Renal cortical epithelial cell (primary cell): ENCODE measurements at places on chromosomes 7 and 10.

- no peak for DNase-seq
These were observed 1.0 kb downstream of the NXPH1 start for GRCh38 chr7:8434290-8435002.

- no peak for DNase-seq
These were observed 120.0 kb downstream of the LYZL1 start for GRCh38 chr10:29408847-29409240.

DNA sequence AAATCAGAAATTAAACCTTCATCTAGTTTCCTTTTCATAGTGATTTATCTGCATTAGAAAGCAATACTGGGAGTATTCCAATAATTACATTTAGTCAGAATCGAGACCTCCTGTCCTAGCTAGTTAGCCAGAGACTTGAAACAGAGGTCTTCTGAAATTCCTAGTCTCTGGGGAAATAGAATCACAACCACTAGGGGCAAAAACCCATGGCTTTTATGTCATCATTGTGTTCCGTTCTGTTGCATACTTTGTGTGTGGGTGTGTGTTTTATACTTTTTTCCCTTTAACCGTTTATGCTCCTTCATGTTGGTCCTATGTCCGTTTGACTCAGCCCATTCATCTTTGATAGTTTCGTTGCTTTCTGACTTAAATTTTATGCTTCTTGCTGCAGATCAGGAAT is 79.8 kb downstream of the RALA start:
- DNase-seq, result no peak

DNA sequence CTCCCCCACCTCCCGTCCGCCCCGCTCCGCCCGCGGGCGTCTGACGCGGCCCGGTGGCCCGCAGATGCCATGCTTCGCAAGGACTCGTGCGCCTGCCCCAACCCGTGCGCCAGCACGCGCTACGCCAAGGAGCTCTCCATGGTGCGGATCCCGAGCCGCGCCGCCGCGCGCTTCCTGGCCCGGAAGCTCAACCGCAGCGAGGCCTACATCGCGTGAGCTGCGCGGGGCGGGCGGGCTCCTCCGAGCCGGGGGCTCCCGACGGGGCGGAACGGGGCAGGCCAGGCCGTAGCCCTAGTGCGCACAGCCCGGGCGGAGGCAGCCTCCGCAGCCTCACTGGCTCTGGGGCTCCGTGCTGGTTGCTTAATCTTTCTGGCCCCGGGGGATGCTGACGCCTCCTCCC is 2.8 kb downstream of the ASIC3 start:
- DNase-seq, result peak; percentile 25
